ENCODE measurements at places on chromosomes 1 and 21. TPM values are rescaled to one million over a fixed set of nuclear protein-coding genes. Genes with fewer than 3 reads are reported as not detected.

- no peak for DNase-seq
Measured at GRCh38 chr1:46689356-46689755, 17.7 kb downstream of the TEX38 start.

The AQP10 gene
- total RNA-seq, result not detected

The TBX15 gene
- not detected for total RNA-seq

DNA sequence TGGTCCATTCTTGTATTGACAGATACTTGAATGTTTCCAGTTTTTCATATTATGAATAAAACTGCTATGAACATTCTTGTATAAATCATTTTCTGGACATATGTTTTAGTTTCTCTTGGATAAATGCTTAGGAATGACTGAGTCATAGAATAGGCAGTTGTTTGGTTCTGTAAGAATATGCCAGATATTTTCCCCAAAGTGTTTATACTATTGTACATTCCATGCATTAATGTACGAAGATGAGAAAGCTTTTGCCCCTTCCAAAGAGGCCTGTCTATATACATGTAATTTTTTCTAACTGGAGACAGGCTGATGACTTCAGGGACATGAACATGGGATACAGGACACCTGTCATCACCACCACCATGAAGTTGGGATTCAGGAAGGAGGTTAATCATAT, 11.3 kb downstream of the NBPF3 start:
- DNase-seq, result no peak

DNA sequence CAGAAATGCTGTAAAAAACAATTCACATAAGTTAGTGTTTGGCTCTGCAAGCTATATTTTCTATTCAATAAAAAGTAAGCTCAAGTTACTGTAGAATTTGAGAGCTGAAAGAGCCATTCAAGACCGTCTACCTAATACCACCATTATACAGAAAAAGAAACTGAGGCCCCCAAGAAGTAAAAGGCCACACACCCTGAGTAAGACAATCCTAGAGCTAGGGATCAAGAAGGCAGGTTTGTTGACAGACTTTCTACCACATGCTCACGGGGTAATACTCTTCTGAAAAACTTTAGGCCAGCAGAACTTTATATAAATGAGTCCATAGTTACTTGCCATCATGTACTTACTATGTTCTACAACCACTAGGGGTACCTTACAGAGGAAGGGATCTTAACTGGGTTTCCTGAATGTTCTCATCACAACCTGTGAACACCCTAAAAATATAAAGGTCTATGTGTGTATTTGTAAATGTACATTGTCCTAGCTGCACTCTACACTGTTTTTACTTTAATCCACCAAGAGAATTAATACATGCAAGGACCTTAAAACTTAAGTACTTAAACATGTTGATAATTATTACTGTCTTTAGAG, 2.7 kb downstream of the PSMG1 start:
- DNase-seq, result no peak

DNA sequence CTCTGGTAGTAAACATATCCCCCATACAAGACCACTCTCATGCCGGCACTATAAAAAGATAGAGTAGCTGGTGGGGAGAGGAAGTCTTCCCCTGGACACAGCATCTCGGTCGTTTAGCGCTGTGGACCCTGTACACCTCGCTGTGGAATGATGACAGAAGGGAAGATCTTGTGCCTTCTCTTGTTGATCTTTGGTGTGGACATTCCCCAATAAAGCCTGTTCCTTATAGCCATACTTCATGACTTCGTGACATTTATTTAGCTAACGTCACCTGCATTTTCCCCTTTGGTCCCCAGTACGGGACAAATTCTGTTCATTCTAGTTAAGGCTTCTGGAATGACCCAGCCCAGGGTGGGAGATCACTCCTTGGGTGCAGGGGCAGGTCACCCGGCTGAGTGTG, 24.9 kb upstream of the MAP10 start:
- no peak for DNase-seq
